Activated naive CD4-positive, alpha-beta T cell treated with anti-CD3 and anti-CD28 coated beads, Interleukin-2, amount 50 U/mL, for 72 hours (primary cell): ENCODE measurements at places on chromosomes 2 and 18.

DNA sequence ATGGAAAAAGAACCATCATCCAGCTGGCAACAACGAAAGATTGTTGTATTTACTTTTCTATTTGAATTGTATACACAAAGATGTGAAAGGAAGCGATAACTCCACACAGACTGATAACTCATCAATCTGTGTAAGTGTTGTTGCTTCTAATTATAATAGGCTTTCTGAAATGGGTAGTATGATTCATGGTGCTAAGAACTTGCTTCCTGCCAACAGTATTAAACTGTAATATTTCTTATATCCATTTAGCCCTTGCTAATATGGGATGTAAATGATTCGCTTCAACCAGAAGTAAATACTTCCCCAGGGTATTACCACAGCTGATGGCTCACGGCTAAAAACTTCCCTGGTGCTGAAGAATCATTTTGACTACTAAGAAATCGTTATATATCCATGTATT, 70.2 kb downstream of the TMEM163 start:
- DNase-seq = no peak

DNA sequence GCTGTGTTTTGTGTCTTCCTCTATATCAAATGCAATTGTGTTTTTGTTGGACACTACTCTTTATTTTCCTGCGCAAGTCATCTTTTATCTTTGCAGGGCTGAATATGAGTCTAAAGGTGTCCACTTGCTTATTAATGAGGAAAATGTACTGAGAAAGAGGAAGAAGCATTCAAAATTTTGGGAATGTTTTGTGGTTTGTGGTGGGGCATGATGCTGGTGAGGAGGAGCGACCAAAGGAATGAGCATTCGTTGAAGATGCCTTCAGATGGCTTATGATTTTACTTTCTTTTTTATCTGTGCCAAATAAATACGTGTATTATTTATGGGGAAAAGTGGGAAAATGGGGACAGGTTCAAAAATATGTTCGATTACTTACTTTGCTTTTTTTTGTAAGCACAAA, 63.9 kb upstream of the SMIM21 start:
- DNase-seq = no peak

DNA sequence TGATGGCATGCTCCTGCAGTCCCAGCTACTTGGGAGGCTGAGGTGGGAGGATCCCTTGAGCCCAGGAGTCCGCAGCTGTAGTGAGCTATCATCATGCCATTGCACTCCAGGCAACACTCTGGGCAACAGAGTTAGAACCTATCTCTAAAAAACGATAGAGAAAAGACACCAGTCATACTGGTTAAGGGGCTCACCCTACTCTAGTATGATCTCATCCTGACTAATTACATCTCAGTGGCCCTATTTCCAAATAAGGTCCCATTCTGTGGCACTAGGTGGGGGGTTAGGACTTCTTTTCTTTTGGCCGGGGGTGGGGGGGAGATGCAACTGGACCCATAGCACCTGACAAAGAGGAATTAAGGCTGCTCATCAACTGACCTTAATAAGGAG, 163.2 kb upstream of the NCK2 start:
- DNase-seq = no peak

GRCh38 chr2:180202467-180202951, 195.4 kb upstream of the CWC22 start:
- DNase-seq = no peak

GRCh38 chr2:173232956-173233744, 121.5 kb upstream of the CDCA7 start:
- no peak for DNase-seq

- DNase-seq = no peak
Measured at GRCh38 chr2:218709908-218710307, 727 bp upstream of the TTLL4 start.
